Caco-2 (cell line): ENCODE measurements at places on chromosomes 2 and 18. TPM values are rescaled to one million over a fixed set of nuclear protein-coding genes. Genes with fewer than 3 reads are reported as not detected.

LIMS3 gene
- 2.5 and 4.0 TPM in 2 replicates for total RNA-seq

ADD2 gene
- not detected in 2 replicates for total RNA-seq

SALL3 gene
- total RNA-seq = not detected in 2 replicates

BOLL gene
- not detected in 2 replicates for total RNA-seq

GRCh38 chr2:209977386-209978239 is 24.8 kb upstream of the RPE start:
- DNase-seq = peak; percentile 36
- H3K27me3 ChIP-seq = no peaks in the 10 kb centered on the region
- no peaks in the 10 kb centered on the region for H3K36me3 ChIP-seq
- no peak overlapping the region for H3K27ac ChIP-seq
- no peaks in the 10 kb centered on the region for H3K4me1 ChIP-seq

- H3K27ac ChIP-seq = no peak overlapping the region
- no peaks in the 10 kb centered on the region for H3K36me3 ChIP-seq
Measured at GRCh38 chr2:184463102-184463865, 135.0 kb upstream of the ZNF804A start.
